Kidney (tissue), 22 donors: ENCODE measurements at places on chromosomes 13 and 19. TPM values are rescaled to one million over a fixed set of nuclear protein-coding genes. Genes with fewer than 3 reads are reported as not detected.
A peak's percentile ranks its signal among the peaks of the same experiment; 100 is the strongest.

The RFXANK gene
- 133 TPM for polyA plus RNA-seq

GRCh38 chr13:80783926-80784565 lies 443.1 kb upstream of the SPRY2 start:
- peak; percentile 82 for DNase-seq

The PCDH9 gene
- polyA plus RNA-seq = 1.6 TPM

- DNase-seq = no peak
Observed at GRCh38 chr19:35501684-35502083, 11.4 kb upstream of the KRTDAP start.

DNA sequence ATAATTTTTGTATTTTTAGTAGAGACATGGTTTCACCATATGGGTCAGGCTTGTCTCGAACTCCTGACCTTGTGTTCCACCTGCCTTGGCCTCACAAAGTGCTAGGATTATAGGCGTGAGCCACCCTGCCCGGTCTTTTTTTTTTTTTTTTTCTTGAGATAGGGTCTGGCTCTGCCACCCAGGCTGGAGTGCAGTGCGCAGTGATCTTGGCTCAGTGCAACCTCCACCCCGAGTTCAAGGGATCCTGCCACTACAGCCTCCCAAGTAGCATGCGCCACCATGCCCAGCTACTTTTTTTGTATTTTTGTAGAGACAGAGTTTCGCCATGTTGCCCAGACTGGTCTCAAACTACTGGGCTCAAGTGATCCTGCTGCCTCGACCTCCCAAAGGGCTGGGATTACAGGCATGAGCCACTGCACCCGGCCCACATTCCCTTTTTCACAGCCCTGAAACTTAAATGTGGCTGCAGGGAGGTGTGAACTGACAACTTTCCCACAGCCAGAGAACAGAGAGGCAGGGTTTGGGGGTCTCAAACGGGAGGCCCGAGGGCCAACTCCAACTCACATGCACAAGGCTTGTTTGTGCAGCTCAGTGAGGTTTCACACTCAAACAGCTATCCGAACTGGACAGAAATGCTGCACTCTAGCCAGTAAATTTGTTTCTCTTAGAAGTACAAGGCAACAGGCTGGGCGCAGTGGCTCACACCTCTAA lies 4.4 kb upstream of the S1PR5 start:
- no peak for DNase-seq

GRCh38 chr19:16668176-16668575 lies 7.2 kb downstream of the TMEM38A start:
- DNase-seq = no peak

The IRS2 gene
- polyA plus RNA-seq = 2.1 TPM

The LGALS7B gene
- polyA plus RNA-seq = 3.7 TPM

GRCh38 chr13:75224053-75224742 lies 257.8 kb downstream of the TBC1D4 start:
- no peak for DNase-seq

- no peak for DNase-seq
Observed at GRCh38 chr13:74596691-74597090, 462.5 kb upstream of the KLF12 start.

The OR7D2 gene
- not detected for polyA plus RNA-seq

- DNase-seq = no peak
Observed at GRCh38 chr19:48768994-48769713, 13.8 kb downstream of the FGF21 start.

The RFPL4A gene
- polyA plus RNA-seq = not detected

The LRG1 gene
- polyA plus RNA-seq = 2.2 TPM

DNA sequence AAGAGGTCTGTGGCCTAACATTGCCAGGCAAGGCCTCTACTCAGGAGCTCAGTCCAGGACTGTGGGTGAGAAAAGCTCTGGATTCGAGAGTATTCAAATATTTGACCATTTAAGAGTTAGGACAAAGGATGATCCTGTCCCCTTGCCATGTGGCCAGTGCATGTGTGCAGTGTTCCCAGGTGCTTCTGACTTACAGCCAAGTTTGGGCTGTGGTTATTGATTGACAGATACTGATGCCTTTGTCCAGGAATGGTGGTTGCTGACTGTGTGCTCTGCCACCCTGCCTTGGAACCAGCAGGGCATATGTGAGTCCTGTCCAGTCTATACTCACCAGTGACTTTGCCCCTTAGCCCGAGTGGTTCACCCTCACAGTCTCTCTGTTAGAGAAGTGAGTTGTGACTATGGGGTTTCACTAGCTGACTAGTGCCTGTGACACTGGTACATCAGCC lies 51.9 kb downstream of the GARRE1 start:
- DNase-seq = no peak

The EFNB2 gene
- polyA plus RNA-seq = 12.7 TPM

DNA sequence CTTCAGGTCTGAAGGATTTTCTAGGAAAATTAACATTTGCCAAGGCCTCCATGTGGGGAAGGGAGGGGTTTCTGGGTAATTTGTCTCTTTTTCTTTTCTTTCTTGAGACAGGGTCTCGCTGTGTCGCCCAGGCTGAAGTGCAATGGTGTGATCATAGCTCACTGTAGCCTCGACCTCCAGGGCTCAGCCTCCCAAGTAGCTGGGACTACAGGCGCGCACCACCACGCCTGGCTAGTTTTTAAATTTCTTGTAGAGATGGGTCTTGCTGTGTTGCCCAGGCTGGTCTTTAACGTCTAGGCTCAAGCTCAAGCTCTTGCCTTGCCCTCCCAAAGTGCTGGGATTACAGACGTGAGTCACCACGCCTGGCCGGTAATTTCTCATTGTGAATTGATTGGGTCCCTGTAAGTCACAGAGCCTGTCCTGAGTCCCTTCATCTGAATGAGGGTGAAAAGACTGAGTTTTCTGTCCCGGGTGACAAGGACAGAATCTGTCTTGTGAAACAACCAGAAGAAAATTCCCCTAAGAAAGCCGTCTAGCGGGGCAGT lies 10.0 kb upstream of the SPC24 start:
- no peak for DNase-seq

- no peak for DNase-seq
Observed at GRCh38 chr19:39737891-39738290, at the start of gene CLC. CLC (minus strand) TSS chr19:39738029; CDS start chr19:39737952, 77 bp downstream.

The IGFL3 gene
- polyA plus RNA-seq = not detected

DNA sequence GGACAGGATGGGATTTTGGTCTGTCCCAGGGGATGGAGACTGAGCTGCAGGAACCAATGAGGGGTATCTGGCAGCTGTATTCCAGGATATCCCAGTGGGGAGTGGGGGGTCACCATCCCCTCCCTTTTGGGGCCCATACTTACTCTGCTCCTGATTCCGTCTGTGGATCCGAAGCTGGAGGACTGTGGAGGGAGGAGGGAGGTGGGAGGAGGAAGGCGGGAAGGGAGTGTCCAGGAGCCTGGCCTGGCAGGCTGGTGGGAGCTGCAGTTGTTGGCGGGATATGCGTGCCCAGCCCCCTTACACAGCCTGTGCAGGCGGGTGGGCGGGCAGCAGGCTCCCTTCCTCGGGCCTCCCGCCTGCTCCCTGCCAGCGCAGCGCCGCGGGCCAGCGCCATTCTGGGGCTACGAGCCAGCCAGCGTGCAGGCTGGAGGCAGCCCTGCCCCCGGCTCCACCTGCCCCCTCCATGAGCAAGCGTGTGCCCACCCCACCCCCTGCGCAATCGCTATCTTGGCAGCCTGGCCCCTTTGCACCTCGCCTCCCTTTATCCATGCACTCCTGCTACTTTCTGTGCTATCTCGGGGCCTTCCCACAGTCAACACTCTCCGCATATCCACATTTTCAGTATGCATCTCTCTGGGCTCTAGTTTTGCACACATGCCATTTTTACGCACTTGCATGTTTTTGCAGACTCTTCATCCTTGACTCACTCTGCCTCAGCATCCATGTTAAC lies 2.8 kb downstream of the MAMSTR start:
- peak; percentile 82 for DNase-seq

- no peak for DNase-seq
Observed at GRCh38 chr19:52170304-52170703, 1.1 kb downstream of the ZNF836 start.

GRCh38 chr19:46862503-46862834 lies 1.7 kb downstream of the ARHGAP35 start:
- DNase-seq = no peak

The CLEC17A gene
- not detected for polyA plus RNA-seq

DNA sequence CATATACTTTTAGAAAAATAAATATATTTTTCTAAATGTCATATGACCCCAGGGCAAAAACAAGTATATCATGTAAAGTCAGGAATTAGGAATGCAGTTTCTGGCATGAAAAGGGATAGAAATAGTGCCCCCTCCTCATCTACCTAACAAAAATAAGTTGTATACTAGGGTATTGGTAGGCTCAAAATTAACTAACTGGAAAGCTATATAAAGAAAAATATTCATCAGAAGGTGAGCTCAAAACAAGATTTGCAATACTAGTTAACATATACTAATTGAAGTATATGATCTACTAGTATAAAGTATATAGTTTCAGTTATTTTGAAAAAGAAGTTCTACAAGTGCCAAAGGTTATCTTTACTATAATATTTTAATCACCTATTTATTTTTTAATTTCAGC lies 200.2 kb downstream of the GPC5 start:
- DNase-seq = no peak

The PROZ gene
- 20.0 TPM for polyA plus RNA-seq

DNA sequence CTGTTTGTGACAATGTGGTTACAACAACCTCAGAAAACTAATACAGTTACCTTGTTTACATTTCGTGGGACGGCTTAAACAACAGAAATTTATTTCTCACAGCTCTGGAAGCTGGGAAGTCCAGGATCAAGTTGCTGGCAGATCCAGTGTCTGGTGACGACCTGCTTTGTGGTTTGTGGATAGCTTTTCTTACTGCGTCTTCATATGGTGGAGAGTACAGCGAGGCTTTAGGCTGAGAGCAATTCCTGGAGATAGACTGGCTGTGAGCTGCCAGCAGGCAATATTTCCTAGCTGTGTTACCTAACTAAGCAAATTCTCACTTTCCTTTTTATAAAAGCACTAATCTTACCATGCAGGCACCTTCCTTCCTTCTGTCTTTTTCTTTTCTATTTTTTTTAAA lies 1203.5 kb upstream of the PRR20A start:
- peak; percentile 5 for DNase-seq

- DNase-seq = no peak
Observed at GRCh38 chr13:42926555-42926954, 65.5 kb downstream of the EPSTI1 start.

- no peak for DNase-seq
Observed at GRCh38 chr19:2387367-2388288, 27.6 kb downstream of the TMPRSS9 start.

GRCh38 chr19:49271080-49271753 lies 53.8 kb downstream of the SLC6A16 start:
- no peak for DNase-seq

- DNase-seq = no peak
Observed at GRCh38 chr13:110183910-110184309, 123.0 kb downstream of the COL4A1 start.

DNA sequence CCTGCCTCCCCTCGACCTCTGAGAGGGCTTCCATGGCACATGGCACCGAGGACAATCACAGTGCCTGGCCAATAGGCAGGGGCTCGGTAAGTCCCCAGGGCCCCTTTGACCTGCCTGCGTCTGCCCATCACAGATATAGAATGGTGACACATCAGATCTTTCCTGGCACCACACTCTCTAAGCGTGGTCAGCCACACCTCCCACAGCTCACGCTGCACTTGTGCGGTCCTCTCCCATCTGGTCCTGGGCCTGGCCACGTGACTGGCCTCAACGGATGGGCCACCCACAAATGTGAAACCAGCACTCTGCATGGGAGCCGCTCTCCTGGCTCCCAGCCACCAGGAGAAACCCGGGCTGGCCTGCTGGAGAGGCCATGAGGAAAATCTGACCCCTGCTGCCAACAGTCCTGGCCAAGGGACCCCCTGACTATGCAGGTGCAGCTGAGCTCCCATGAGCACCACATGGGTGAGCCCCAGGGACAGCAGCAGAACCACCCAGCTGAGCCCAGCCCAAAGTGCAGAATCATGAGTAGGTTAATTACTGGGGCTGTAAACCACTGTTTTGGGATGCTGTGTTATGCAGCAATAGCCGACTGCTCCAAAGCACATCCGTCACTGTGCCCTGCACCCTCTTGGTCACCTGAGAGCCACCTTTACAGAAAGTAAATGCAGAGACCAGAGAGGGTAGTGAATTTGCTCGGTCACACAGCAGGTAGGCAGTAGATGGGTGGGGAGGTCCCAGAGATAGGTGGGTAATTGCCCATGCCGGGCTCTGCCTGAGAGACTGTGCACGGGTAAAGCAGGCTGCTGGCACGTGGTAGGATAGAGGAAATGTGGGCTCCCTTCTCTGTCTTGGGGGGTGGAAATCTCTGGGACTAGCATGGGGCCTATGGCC lies 9.7 kb upstream of the MEF2B start:
- no peak for DNase-seq

- no peak for DNase-seq
Observed at GRCh38 chr13:78161266-78161665, 242.6 kb upstream of the EDNRB start.

GRCh38 chr19:41999071-41999877 lies 5.2 kb upstream of the ATP1A3 start:
- no peak for DNase-seq

DNA sequence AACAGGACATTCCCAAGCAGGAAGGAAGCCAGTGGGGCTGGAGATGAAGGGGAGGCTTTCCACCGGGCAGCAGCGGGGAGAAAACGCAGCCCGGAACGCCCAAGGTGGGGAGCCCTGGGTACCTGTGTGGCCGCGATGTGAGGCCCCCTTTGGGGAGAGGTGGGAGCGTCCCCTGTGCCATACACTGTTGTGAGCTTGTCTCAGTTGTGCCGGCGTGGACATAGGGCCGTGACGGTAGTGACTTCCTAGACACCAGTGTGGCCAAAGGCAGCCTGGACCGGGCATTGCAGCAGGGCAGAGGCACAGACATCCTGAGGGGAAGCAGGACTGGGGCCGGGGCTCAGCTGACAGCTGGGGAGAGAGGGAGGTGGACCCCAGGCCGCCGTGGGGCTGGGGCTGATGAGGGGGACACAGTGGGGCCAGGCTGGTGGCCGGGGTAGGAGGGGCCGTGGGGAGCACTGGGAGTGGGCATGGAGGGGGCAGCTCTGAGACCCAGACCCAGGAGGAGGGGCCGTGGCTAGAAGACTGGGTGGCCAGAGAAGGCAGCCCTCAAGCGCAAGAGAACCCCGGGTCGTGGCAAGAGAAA lies 38.5 kb upstream of the TFDP1 start:
- DNase-seq = peak; percentile 77

The RXFP2 gene
- polyA plus RNA-seq = not detected

The C19orf38 gene
- polyA plus RNA-seq = 2.4 TPM

The PRRG2 gene
- polyA plus RNA-seq = 17.6 TPM

The PEG3 gene
- polyA plus RNA-seq = 2.0 TPM

DNA sequence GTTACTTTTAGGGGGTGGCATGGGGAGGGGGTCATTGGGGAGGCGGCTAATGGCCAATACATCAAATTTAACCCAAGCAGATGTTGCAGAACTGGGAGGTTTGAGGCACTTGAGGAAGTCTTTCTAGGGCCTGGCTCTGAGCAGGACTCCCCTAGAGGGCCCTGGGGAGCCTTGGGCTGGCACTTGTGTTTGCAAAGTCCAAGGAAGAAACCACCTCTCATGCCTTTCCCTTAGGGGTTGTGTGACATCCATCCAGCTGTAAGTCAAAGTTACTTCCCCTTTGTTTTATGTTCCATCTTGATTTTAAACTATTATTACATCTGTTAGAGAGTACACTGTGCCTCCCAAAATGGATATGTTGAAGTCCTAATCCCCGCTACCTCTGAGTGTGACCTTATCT lies 159.9 kb downstream of the KATNAL1 start:
- DNase-seq = no peak
